ENCODE measurements at places on chromosomes 1 and 21.

DNA sequence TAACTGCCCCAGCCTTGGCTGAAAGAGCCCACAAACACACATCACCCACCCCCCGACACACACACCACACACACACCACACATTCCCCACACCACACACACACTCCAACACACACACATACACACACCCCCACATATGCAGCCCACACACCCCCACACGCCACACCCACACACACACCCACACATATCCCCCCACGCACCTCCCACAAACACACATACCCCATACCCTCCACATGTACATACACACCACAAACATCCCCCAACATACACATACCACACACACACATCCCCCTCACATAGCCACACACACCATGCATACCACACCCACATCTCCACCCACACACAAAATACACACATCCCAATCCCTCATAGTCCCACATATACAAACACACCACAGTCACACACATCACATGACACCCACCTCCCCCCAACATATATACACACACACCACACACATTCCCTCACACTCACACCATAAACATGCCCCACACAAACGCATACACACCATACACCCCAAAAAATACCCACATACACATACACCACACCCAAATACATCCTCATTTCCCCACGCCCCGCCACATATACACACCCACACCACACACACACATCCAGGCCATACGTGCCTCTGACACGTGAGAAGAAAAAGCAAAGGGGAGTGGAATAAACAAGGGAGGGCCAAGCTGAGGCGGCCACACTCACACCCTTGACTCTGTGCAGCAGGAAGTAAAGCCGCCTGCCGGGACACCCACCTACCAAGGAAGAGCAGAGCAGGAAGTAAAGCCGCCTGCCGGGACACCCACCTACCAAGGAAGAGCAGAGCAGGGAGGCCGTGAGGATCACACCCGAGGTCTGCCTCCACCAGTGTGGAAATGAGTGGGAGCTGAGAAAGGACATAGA is 53.7 kb downstream of the HSF2BP start:
- DNase-seq: no peak
- peaks cover 10% of the 10 kb centered on the region for H3K4me1 ChIP-seq
- peak overlapping the region; percentile 64 for H3K4me3 ChIP-seq
- H3K27ac ChIP-seq: no peak overlapping the region

DNA sequence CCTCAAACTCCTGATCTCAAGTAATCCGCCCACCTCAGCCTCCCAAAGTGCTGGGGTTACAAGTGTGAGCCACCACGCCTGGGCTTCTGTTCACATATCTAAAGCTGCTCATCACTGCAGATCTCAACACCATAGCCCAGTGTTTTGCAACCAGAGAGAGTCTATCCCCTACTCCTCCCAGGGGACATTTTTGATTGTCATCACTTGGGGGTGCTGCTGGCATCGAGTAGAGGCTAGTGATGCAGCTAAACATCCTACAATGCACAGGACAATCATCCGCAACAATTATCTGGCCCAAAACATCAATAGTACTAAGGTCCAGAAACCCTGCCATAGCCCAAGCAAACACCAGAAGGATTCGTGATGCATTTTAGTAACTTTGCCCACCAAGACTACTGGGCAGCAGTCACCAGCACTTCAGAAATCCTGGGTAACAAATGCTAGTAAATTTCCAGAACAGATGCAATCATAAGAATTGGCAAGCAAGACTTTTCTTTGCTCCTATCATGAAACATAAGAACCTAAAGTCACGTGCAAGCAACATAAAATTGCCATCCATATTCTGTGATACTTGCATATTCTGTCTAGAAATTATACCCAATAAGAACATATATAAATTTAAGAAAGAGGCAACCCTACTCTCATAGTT is 159.2 kb downstream of the APP start:
- peaks cover 1% of the 10 kb centered on the region for H3K36me3 ChIP-seq
- peaks cover under 1% of the 10 kb centered on the region for H3K4me1 ChIP-seq
- no peaks in the 10 kb centered on the region for H3K27me3 ChIP-seq
- no peak overlapping the region for H3K4me3 ChIP-seq

GRCh38 chr1:76335882-76336281 is 261.3 kb downstream of the ST6GALNAC3 start:
- peaks cover 9% of the 10 kb centered on the region for H3K4me1 ChIP-seq
- no peaks in the 10 kb centered on the region for H3K36me3 ChIP-seq
- H3K27me3 ChIP-seq: no peaks in the 10 kb centered on the region
- H3K4me3 ChIP-seq: no peak overlapping the region

DNA sequence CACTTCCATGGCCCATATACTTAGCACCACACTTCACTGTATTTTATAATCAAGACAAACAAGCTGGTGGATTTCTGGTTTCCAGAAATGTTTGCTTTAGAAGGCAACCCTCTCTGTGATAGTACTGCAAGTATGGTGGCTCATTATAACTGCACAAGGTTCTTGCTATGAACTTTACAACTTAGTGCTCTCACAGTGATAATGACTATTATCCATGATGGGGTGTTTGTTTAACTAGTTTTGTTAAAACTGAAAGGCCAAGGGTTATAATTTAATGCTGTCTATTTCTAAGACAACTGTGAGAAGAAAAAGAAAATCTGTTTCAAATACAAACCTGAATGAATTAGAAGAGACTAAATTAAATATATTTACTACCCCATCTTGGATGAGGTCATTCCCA is 903.2 kb downstream of the ADGRL2 start:
- H3K27ac ChIP-seq: no peak overlapping the region
- no peaks in the 10 kb centered on the region for H3K36me3 ChIP-seq
- no peak overlapping the region for H3K4me3 ChIP-seq

DNA sequence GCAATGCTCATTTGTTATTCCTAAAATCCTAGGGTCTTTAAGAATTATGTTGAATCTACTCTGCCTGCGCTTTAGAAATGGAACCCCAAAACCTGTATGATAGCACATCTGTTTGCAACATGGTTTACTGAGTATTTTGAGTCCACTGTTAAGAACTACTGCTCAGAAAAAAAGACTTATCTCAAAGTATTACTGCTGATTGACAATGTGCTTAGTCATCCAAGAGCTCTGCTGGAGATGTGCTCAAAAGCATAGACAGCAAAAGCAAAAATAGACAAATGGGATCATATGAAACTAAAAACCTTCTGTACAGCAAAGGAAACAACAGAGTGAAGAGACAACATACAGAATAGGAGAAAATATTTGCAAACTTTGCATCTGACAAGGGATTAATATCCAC is 107.0 kb downstream of the CTH start:
- no peaks in the 10 kb centered on the region for H3K27me3 ChIP-seq
- no peak for DNase-seq
- H3K36me3 ChIP-seq: no peaks in the 10 kb centered on the region
- H3K4me1 ChIP-seq: no peaks in the 10 kb centered on the region
- H3K4me3 ChIP-seq: no peak overlapping the region

DNA sequence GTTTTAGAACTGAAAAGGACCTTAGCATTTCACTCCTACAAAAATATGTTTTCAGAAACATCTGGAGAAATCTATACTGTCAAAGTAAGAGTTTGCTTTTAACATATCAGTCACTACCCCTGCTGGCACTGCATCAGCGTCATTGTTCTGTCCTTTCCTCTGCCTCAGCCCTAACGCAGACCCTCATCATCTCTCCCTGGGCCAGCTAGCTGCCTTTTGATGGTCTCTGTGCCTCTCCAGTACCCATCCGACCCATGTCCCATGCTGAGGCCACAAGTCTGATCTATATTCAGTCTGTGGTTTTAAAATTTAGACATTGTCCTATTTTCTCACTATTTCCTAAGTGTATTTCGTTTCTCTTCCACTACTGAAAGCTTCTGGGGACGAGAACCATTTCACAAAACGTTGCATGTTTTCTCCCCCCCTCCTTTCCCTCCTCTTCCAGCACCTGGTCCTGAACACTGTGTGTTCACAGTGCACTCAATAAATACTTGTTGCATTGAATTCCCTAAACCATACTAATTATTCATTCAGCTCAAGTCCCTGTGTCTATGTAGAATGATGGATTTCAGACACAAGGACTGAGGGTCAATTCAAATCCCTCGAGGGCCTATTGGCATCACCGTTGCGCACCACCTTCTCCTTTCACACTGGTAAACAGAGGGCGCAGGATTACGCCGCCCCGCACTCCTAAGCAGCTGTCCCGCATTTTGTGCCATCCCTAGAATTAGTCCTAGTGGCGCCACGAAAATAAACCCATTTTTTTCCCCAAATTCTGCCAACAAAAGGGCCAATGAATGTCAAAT is 53.4 kb downstream of the CD2 start:
- no peak for DNase-seq
- H3K4me1 ChIP-seq: peaks cover 15% of the 10 kb centered on the region
- H3K27ac ChIP-seq: no peak overlapping the region
- no peaks in the 10 kb centered on the region for H3K36me3 ChIP-seq
- no peak overlapping the region for H3K4me3 ChIP-seq

DNA sequence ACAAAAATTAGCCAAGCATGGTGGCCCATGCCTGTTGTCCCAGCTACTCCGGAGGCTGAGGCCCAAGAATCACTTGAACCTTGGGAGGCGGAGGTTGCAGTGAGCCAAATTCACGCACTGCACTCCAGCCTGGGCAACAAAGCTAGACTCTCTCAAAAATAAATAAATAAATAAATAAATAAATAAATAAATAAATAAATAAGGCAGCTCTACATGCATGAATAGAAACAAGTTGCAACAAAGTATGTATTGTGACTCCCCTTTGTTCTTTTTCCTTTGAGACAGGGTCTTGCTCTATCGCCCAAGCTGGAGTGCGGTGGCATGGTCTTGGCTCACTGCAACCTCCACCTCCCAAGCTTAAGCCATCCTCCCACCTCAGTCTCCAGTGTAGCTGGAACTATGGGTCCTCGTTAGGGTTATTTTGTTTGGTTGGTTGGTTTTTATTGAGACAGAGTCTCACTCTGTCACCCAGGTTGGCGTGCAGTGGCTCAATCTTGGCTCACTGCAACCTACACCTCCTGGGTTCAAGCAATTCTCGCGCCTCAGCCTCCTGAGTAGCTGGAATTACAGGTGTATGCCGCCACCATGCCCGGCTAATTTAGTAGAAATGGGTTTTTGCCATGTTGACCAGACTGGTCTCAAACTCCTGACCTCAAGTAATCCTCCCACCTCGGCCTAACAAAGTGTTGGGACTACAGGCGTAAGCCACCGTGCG is 8.0 kb downstream of the USP48 start:
- peaks cover 7% of the 10 kb centered on the region for H3K36me3 ChIP-seq
- no peak overlapping the region for H3K4me3 ChIP-seq

- peak; percentile 48 for DNase-seq
- H3K27ac ChIP-seq: peak overlapping the region; percentile 80
- no peaks in the 10 kb centered on the region for H3K27me3 ChIP-seq
- H3K36me3 ChIP-seq: peaks cover 3% of the 10 kb centered on the region
- peak overlapping the region; percentile 93 for H3K4me3 ChIP-seq
- peaks cover 3% of the 10 kb centered on the region for H3K4me1 ChIP-seq
These were observed 758 bp downstream of the PTBP2 start for GRCh38 chr1:96722161-96722922.

- H3K27ac ChIP-seq: no peak overlapping the region
- H3K27me3 ChIP-seq: no peaks in the 10 kb centered on the region
- H3K4me1 ChIP-seq: no peaks in the 10 kb centered on the region
- no peaks in the 10 kb centered on the region for H3K36me3 ChIP-seq
These were observed 253.2 kb downstream of the CRB1 start for GRCh38 chr1:197521118-197521739.

GRCh38 chr1:244325056-244325758 is 126.5 kb downstream of the ADSS2 start:
- H3K36me3 ChIP-seq: no peaks in the 10 kb centered on the region
- H3K27ac ChIP-seq: no peak overlapping the region
- DNase-seq: no peak
- no peaks in the 10 kb centered on the region for H3K27me3 ChIP-seq
- no peaks in the 10 kb centered on the region for H3K4me1 ChIP-seq
- no peak overlapping the region for H3K4me3 ChIP-seq

GRCh38 chr1:212691561-212692071 is 8.0 kb downstream of the BATF3 start:
- H3K4me1 ChIP-seq: peaks cover 10% of the 10 kb centered on the region
- DNase-seq: no peak
- no peak overlapping the region for H3K27ac ChIP-seq
- H3K27me3 ChIP-seq: peaks cover under 1% of the 10 kb centered on the region
- H3K36me3 ChIP-seq: no peaks in the 10 kb centered on the region

- no peaks in the 10 kb centered on the region for H3K4me1 ChIP-seq
- H3K27me3 ChIP-seq: no peaks in the 10 kb centered on the region
- no peak overlapping the region for H3K4me3 ChIP-seq
- no peaks in the 10 kb centered on the region for H3K36me3 ChIP-seq
These were observed 30.0 kb upstream of the SDE2 start for GRCh38 chr1:226029093-226029496.

- H3K36me3 ChIP-seq: peaks cover 26% of the 10 kb centered on the region
- H3K4me3 ChIP-seq: no peak overlapping the region
- no peak for DNase-seq
- H3K27me3 ChIP-seq: no peaks in the 10 kb centered on the region
These were observed 37.1 kb upstream of the ANGPTL7 start for GRCh38 chr1:11151826-11152612.

- H3K27me3 ChIP-seq: no peaks in the 10 kb centered on the region
- no peak overlapping the region for H3K4me3 ChIP-seq
- DNase-seq: no peak
- no peak overlapping the region for H3K27ac ChIP-seq
- H3K36me3 ChIP-seq: peaks cover 5% of the 10 kb centered on the region
These were observed 67.0 kb upstream of the LBR start for GRCh38 chr1:225494789-225495359.

DNA sequence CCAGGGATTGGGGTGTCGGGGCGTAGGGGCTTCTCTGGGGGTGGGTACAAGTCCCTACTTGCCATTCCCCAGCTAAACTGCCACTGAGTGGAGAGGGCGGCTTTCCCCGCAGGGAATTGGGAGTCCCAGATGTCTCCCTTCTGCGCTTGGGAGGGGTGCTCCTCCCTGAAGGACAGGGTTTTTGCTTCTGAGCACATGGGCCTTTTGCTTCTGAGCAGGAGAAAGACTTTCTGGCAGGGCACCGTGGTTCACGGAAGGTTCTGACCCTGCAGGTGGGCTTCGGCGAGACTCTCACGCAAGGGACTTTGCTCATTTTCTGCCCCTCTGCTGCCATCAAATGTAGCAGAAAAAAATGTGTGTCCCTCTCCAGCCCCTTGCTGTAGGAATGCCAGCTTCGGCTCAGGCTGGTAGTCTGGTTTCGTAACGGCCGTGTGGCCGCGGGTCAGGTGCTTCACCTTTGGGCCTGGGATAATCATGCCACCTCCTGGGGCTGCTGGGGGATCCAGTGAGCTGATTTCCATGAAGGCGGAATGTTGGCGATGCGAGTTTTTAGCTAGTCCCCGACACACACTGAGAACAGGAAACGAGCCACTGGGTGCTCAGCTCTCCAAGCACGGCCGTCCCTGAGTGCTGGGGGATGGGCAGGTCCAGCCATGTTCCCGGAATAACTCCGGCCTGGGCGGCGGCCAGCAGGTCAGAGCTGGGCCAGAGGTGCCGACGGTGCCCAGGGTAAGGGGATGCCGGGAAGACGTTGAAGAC is 364.0 kb downstream of the CAMTA1 start:
- H3K4me3 ChIP-seq: no peak overlapping the region
- H3K36me3 ChIP-seq: no peaks in the 10 kb centered on the region
- H3K4me1 ChIP-seq: no peaks in the 10 kb centered on the region

- DNase-seq: no peak
- no peak overlapping the region for H3K27ac ChIP-seq
- peaks cover 6% of the 10 kb centered on the region for H3K4me1 ChIP-seq
- H3K4me3 ChIP-seq: no peak overlapping the region
- no peaks in the 10 kb centered on the region for H3K27me3 ChIP-seq
- no peaks in the 10 kb centered on the region for H3K36me3 ChIP-seq
These were observed 4.3 kb downstream of the EPS15 start for GRCh38 chr1:51514733-51515132.

Data from neuronal stem cell (in vitro differentiated cells).